ENCODE measurements at places on chromosomes 3 and 15. TPM values are rescaled to one million over a fixed set of nuclear protein-coding genes. Genes with fewer than 3 reads are reported as not detected.

DNA sequence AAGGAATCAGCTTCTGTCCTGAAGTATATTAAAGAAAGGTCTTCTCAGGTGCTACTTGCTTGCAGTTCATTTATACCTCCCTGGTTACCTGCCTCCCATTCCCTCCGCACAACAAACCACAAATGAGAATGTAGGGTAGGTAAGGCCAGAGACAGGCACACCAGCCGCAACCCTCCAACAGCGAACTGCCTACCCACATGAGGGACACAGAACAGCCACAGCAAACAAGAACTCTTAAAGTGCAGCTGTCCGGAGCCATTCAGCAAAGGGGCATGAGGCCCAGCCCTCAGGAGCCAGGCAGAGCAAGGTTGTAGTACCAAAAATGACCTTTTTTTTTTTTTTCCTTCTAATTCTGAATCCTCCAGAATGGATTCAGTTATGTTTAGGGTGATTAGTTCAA, 52.4 kb downstream of the SPSB4 start:
- DNase-seq, result no peak

- DNase-seq, result no peak
Observed at GRCh38 chr3:9955611-9956352, 3.6 kb upstream of the PRRT3 start.

The TUSC7 gene
- total RNA-seq, result not detected

DNA sequence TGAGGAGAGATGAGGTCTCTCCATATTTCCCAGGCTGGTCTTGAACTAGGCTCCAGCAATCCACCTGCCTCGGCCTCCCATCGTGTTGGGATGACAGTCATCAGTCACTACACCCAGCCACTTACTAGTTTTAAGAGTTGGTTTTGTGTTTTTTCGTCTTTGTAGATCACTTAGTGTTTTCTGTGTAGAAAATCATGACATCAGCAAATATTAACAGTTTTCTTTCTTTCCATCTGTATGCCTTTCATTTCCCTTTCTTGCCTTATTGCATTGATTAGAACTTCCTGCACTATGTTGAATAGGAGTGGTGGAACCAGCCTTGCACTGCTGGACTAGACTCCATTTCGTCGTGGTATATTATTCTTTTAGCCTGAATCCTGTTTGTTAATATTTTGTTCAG, 415.5 kb downstream of the FHIT start:
- no peak for DNase-seq

DNA sequence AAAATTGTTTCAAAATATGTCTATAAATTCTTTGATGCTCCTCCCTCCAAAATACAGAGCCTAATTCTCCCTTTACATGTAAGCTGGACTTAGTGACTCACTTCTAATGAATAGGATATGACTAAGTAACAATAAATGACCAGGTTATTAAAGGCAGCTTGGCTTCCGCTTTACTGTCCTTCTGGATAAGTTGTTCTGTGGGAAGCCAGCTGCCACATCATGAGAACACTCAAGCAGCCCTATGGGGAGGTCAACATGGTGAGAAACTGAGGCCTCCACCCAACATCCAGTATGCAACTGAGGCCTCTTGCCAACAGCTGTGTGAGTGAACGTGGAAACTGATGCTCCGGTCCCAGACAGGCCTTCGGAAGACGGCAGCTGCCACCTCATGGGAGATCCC, 247.3 kb upstream of the CHRM5 start:
- DNase-seq, result peak; percentile 69

DNA sequence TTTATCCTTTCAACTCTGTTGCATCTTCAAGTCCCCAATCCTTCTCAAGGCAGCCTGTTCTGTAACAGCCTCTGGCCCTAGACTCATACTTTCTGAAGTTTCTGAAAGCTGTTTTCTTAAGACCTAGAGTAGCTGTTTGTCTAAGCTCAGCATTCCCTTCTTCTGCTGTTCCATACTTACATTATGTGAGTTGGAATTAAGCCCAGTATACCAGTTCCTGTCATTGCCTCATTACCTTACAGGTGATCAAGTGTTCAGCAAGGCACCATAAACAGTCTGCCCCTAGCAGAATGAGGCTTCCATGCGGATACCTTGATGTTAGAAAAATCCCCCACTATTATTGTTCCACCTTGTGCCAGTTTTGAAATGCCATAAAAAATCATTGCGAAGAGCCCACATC, 180.6 kb downstream of the PLCL2 start:
- DNase-seq, result no peak

DNA sequence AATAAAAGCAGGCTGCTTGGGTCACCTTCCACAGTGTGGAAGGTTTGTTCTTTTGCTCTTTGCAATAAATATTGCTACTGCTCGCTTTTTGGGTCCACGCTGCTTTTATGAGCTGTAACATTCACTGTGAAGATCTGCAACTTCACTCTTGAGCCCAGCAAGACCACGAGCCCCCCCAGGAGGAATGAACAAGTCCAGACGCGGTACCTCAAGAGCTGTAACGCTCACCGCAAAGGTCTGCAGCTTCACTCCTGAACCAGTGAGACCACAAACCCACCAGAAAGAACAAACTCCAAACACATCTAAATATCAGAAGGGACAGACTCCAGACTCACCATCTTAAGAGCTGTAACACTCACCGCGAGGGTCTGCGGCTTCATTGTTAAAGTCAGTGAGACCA, 47.5 kb upstream of the CCR4 start:
- no peak for DNase-seq

The HEG1 gene
- total RNA-seq, result 16.8 TPM

DNA sequence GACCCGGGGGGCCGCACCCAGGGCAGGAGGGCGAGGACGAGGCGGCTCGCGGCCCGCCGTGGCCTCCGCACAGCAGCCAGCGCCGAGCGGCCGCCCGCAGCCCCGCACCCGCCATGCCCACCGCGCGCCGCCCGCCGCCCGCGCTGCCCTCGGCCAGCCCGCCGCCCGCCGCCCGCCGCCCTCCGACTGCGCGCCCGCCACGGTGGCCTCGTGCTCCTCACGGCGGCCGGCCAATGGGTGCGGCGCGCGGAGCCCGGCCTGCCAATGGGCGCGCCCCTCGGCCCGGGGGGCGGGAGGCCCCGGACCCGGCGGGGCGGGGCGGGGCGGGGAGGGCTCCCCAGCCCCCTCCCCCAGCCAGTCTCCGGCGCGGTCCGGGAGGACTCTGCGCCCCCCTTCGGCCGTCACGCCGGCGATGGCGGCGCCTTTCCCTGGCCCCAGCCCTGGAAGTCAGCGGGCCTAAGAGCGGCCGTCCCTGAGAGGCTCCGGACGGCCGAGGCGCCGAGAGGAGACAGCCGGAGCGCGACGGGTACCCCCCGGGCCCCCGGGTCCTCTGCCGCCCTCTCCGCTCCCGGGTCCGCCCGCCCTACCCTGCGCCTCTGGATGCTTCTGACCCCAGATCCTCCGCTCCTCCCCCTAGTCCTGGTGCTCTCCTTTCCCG, at the start of gene NT5DC2:
TSS of gene NT5DC2 (minus strand) at position 235 of the 658 bp plus-strand sequence. CDS start at position 115, 120 bp downstream.
- DNase-seq, result no peak

- DNase-seq, result peak; percentile 18
Observed at GRCh38 chr3:113111011-113111707, 100.2 kb upstream of the BOC start.

DNA sequence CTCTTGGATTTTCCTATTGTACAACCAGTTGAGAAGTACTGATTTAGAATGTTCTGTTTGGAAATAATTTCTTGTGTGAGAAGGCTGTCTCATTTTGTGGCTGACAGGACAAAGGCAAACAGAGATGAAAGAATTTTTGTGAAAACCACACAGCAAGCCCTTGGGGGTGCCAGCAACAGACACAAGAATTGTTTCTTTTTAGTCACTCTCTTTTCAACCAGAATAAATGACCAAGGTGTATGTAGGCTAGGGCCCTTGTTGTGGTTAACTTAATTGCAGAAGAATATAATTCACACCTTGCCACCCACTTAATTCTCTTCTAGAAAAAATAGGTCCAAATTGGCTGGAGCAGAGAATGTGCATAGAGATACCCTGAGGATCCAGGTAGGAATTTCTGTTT, 329.4 kb upstream of the TBC1D5 start:
- DNase-seq, result no peak

The CCR1 gene
- total RNA-seq, result not detected

DNA sequence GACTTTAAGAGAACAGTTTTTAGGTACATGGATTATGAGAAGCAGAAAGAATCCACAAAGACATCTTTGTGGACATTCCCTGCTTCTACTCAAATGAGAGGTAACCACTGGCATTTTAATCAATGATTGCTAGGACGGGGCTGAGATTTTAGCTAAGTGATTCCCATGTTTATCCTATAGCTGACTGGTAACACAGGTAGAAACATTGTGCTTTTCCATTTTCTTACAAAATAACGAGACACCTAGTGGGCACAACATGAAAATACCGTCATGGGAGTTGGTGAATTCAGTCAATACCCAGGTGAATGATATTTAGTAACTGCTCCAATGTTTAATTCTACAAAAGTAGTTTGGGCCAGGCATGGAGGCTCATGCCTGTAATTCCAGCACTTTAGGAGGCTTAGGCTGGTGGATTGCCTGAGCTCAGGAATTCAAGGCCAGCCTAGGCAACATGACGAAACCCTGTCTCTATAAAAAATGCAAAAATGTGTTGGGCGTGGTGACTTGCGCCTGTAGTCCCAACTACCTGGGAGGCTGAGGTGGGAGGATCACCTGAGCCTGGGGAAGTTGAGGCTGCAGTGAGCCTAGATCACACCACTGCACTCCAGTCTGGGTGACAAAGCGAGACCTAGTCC, 37.2 kb upstream of the DENND4A start:
- no peak for DNase-seq

GRCh38 chr3:157301755-157302154, 134.9 kb upstream of the PTX3 start:
- no peak for DNase-seq

GRCh38 chr3:169923189-169923588, 11.8 kb downstream of the SAMD7 start:
- no peak for DNase-seq

The ACKR4 gene
- total RNA-seq, result not detected

DNA sequence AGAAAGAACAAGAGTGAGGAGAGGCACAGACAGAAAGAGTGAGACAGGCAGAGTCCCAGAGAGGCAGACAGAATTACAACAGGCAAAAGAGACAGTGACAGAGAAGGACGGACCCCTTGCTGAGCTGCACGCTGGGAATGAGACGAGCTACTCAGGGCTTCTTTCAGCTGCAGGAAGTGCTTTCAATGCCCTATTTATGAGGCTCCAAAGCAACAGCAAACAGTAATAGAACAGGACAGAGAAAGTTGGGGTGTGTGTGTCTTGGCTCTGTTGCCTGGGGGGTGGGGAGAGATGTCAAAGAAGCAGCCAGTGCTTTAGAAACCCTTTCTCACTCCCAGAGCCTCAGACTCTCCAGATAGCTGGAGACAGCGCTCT, 502 bp upstream of the TIMP4 start:
- DNase-seq, result no peak

The KIF23 gene
- total RNA-seq, result 8.6 TPM

GRCh38 chr3:175075269-175075668, 216.1 kb downstream of the NAALADL2 start:
- no peak for DNase-seq

The RAB8B gene
- 21.5 TPM for total RNA-seq

GRCh38 chr3:69869643-69870042, 129.9 kb upstream of the SAMMSON start:
- no peak for DNase-seq

DNA sequence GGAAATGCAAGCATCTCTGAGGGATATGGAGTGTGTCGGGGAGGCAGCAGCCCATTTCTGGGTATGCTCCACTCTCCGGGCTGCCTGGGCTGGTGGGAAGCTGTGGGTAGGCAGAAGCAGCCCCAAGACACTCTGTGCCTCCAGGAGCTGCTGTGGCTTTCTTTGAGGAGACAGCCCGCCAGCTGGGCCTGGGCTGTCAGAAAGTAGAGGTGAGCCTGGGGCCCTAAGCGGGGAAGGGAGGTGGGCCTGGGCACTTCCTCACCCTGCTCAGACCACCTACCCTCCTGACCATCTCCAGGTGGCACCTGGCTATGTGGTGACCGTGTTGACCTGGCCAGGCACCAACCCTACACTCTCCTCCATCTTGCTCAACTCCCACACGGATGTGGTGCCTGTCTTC, 1.7 kb downstream of the ACY1 start:
- DNase-seq, result no peak

DNA sequence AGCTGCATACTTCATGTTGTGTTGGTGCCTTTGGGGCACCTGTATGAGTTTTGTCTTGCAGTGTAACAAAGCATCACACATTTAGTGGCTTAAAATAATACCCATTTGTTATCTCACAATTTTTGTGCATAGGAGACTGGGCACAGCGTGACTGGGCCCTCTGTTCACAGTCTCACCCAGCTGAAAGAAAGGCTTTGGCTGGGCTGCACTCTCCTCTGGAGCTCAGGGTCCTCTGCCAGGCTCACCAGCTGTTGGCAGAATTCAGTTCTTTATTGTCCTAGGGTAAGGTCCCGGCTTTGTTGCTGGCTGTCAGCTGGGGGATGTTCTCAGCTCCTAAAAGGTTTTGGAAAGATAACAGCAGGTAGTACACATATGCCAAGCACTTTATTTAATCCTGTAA, 263.3 kb downstream of the CLSTN2 start:
- no peak for DNase-seq

GRCh38 chr15:29672923-29673809, 149.1 kb downstream of the TJP1 start:
- no peak for DNase-seq

- no peak for DNase-seq
Observed at GRCh38 chr3:107414325-107414964, 37.2 kb downstream of the CCDC54 start.

The GABRB3 gene
- 0.96 TPM for total RNA-seq

The MPI gene
- total RNA-seq, result 39.5 TPM

DNA sequence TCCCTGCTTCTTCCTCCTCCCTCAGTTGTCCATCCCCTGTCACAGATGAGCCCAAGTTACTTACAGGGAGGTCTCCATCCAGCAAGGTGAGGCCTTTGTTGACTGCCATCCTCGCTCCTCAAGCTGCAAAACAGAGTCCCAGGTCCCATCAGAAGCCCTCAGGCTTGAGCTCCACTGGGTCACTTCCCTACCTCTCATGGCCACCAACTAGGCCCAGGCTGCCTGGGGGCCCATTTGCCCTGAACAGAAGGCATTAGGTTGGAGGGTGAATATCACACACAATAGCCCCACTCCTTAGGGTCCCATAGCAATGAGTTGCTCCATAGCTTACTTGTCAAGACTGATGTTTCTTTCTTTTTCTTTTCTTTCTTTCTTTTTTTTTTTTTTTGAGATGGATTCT, 1.8 kb downstream of the PLIN1 start:
- DNase-seq, result no peak

The CELF6 gene
- 0.41 TPM for total RNA-seq

DNA sequence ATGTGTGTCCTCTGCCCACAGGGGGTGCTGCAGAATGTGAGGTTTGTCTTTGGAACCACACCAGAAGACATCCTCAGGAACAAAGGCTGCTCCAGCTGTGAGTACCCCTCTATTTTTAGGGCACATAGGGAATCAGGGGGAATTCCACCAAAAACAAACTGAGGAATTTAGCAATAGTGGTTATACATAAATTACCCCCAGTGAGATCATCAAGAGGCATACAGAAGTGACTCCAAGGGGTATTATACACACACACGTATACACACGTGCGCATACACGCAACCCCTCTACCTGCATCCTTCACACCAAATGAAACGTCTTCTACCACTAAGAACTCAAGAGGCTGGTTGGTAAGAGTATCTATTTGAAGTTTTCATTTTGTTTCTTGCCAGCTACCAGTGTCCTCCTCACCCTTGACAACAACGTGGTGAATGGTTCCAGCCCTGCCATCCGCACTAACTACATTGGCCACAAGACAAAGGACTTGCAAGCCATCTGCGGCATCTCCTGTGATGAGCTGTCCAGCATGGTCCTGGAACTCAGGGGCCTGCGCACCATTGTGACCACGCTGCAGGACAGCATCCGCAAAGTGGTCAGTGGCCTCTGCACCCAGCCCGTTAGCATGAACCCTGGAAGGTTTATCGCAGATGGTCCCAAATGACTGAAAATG, 2.9 kb downstream of the THBS1 start:
- no peak for DNase-seq

The CDHR4 gene
- not detected for total RNA-seq

Measured in kidney epithelial cell (primary cell).